Stimulated activated CD4-positive, alpha-beta T cell treated with anti-CD3 and anti-CD28 coated beads, Interleukin-4, amount 100 ng/mL, for 1 hour (primary cell): ENCODE measurements at places on chromosomes 7 and 10.

- DNase-seq, result no peak
These were observed 75.1 kb downstream of the OAT start for GRCh38 chr10:124343351-124344265.

DNA sequence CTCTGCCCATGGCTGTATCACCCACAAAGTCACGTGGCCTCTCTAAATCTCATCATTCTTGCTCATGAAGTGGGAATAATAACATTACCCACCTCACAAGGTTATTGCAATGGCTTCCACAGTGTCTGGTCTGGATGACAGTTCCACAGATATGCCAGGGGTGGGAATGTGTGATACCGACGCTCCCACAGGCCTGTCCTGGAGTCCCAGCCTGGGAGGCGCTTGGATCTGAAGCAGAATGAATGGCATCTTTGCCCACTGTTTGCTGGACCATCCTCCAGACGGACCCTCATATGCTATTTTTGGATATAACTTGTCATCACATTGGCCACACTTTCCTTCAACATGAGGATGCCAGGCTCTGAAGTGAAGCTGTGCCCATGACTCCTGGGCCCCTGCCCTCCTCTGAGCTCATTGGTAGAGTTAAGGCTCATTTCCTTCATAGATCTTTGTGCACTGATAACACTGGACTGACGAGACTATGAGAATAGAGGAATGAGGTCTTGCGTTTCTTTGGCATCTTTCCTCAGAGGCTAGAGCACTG is 279.8 kb upstream of the ZNF32 start:
- no peak for DNase-seq

GRCh38 chr10:49664006-49664841 is 15.2 kb upstream of the C10orf53 start:
- DNase-seq, result no peak

DNA sequence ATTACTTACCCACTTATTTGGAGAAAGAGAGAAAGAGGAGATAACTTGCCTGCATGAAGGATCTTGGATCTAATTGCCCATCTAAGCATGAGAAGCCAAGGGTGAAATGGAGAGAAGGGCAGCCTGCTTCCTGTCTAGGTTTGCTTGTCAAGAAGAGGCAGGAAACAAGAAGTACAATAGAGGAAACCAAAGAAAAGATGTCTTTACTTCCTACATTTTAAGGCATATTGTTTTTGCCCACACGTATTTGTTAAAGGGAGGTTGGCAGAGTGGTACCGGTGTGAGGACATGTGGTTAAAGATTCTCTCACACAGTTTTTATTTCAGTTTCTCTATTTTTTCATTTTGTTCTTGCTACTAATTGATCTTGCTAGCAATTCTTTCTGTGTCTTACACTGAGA is 6.0 kb upstream of the TAS2R38 start:
- no peak for DNase-seq

DNA sequence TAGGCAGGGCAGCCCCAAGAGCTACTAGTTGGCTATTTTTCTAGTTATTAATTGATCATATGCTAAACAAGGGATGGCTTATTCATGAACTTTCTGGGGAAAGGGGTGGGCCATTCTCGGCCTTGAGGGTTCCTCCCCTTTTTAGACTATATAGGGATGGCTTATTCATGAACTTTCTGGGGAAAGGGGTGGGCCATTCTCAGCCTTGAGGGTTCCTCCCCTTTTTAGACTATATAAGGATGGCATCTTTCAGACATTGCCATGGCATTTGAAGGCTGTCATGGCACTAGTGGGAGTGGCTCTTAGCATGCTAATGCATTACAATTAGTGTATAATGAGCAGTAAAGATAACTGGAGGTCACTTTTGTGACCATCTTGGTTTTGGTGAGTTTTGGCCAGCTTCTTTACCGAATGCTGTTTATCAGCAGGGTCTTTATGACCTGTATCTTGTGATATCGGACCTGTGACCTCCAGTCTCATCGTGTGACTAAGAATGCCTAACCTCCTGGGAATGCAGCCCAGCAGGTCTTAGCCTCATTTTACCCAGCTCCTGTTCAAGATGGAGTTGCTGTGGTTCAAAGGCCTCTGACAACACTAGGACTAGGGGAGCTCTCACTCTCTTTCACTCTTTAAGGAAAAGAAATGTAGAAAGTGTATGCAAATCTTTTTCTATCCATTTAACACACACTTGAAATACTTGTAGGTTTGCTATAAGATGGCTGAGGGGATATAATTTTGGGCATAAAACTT is 7.8 kb downstream of the FHIP2A start:
- no peak for DNase-seq

- DNase-seq, result no peak
These were observed 28.5 kb downstream of the PIP4K2A start for GRCh38 chr10:22685926-22686325.

- DNase-seq, result no peak
These were observed 389.0 kb upstream of the SORCS1 start for GRCh38 chr10:107553470-107553869.

DNA sequence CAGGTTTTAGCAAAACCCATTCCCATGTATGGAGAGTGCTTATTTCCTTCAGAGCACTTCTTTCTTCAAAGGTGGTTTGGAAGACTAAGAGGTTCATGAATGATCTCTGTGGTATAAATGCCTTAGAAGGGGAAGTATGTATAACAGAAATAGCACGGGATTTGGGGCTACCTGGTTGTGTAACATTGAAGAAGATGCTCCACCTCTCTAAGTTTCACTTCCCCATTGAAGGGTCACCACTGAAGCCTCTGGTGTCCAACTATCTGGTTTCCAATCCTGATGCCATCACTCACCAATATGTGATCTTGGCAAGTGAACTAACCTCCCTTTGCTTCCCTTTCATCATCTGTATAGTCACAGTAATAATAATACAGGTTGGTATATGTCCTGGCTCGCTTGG is 37.2 kb downstream of the CYCS start:
- no peak for DNase-seq

DNA sequence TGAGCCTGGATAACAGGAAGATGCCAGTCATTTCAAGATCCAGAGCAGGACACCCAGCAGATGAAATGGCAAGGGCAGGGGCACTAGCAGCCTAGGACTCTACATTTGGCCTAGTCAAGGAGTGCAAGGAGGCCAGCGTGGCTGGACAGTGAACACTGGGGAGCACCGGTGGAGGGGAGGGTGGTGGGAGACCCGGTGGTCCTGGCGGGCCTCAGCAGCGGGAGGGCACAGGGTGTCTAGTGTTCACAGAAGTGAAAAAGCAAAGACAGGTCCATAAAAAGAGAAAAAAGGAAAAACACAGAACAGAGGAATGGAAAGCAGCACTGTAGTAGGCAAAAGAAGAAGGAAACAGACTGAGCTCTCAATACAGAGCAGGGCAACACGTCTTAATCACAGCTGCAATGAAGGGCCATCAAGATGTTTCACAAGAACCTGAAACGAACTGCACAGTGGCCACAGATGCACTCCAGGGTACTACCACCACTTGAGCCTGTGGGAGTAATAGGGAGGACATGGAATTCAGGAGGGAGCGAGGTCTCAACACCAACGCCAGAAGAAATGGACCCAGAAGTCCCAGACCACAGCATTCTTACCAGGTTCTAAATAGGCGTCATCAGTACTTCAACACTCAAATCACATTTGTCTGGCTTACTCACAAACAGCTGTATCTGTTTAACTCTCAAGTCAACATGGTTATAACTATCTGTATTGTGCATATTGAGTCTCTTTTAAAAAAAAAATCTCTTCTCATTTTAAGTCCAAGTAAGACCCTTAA is 573.7 kb downstream of the PARD3 start:
- DNase-seq, result no peak

DNA sequence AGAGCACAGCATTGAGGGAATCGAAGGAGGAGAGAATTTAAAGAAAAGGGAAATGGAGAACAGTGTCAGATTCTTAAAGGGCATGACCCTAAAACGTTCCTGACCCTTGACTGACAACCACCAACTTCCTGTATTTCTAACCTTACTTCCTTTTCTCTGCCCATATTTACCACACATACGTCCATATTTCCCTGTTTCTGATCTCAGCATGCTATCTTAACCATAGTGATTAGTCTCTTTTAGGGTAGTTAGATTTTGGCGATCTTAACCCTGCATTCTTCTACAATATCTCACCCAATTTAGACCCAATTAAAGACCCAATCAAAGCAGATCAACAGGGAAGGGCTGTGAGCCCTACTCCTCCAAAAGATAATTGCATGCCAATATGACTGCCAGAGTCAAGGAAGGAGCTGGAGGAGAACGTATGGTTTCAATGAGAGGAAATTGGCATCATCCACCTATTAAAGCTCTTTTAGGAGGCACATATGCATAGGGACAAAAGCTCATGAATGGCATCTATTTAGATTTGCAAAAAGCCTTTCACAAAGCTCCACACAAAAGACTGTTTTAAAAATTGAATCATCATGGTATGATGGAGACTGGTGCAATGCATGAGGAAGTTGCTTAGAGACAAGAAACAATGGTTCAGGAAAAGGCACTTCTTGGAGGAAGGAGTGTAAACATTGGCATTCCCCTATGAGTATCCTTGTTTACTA is 49.0 kb upstream of the ARHGAP12 start:
- DNase-seq, result no peak

DNA sequence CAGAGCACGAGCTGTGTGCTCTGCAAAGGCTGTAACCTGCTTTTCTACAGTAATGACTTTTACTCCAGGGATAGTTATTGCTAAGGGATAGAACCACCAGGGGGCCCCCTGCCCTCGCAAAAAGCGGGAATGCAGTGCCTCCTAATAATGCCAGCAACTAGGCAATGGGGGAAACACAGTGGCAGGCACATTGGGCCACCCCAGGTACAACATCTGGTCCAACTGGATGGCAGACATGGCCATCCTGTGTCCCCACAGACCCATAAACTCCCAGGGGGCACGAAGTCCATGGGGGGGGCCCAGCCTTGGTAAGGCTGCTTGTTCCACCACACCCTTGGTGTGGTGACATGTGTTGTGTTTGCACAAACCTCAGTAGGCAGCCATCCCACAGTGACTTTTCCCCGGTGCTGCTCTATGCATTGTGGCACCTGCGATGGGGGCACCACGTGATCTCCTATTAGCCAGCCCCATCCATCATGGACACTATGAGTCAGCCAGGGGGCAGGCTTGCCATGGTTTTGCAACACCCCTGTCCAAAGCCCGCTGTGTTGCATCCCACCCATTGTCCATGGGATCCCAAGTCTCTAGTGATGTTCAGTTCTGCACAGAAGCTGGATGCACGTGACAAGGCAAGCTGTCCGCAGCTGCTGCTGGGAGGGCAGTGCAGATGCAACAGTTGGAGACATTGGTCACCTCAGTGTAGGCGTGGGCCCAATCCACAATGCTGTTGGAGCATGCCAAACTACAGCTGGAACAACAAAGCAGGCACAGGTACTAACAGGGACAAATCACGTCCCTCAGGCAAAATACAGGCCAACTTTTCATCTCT is 84.0 kb downstream of the ANLN start:
- DNase-seq, result peak; percentile 10

DNA sequence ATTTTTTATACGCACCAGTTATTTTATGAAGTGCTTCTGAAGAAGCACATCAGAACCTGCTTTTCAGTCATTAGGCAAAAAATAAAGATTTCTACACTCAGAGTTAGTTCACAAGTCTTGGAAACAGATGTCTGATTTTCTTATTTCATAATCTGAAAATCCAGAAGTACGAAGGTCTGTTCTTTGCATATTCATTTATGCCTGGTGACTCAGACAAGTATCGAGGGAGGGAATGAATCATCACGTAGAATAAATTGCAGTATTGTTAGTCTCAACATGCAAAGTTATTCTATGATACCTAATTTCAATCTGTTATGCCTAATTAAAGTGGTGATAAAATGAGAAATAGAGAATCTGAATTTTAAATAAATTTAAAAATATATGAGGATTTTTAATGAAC is 113.6 kb upstream of the SEM1 start:
- no peak for DNase-seq

DNA sequence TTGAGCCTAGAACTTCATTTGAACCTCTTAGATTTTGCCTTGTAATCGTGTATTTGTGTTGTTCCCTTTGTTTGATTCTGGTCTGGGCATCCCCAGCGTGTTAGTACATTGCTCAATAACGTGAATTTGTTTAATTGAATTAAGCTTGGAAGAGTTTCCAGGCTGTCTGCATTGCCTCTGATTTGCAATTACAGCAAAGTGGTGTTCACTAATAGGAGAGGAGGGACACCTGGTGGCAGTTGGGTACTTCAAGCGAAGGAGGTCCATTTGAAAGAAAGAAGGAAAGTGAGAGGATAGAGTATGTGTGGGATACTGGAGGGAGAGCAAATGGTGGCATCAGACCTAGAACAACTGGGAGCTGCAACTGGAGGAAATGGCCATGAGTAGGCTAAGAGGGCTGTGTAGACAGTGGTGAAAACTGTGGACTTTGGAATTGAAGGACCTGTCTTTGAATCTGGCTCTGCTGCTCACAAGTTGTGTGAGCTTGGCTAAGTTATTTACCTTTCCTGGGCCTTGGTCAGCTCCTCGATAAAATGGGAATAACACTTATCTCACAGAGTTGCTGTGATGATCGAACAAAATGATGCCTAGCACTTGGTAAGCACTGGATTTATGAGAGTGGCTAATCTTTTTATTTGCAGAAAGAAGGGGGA is 15.1 kb downstream of the LSMEM1 start:
- peak; percentile 15 for DNase-seq

GRCh38 chr10:89563861-89564478 is 28.6 kb upstream of the SLC16A12 start:
- DNase-seq, result no peak

GRCh38 chr7:87506246-87507180 is 31.0 kb upstream of the ABCB4 start:
- no peak for DNase-seq

DNA sequence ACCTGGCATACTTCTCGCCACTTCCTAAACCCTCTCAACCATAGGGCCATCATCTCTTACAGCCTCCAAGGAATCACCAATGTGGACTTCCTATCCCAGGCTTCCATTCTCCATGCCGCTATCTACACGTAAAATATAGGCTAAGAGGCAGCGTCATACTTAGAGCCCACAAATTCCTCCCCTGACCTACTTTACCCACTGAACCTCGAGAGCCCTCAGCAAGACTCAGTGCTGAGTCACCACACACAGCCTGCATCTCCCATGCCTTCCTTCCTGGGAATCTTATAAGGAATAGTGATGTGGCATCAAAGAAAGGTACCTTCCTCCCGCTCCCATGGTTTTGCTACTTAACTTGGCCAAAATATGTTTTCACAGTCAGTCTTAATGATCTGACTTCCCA is 435.6 kb upstream of the NFE2L3 start:
- no peak for DNase-seq

DNA sequence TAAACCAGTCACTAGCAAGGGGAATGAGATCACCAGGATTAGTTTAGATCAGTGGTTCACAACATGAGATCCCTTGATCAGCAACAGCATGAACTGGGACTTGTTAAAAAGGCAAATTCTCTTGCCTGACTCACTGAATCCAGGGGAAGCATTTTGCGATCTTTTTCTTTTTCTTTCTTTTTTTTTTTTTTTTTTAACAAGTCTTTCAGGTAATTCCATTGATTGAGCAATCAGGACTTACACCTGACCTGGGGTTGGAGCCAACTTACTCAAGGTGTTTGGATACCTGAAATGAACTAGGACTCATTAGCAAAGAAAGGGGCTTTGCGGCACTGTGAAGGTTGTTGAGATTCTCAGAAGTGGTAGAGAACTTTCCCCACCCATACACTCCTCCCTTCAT is 47.1 kb upstream of the PRR15 start:
- DNase-seq, result no peak

- no peak for DNase-seq
These were observed 29.7 kb downstream of the PARP12 start for GRCh38 chr7:140033036-140033435.

- DNase-seq, result peak; percentile 48
These were observed 15.2 kb upstream of the FRMPD2 start for GRCh38 chr10:48289501-48290238.
